ENCODE measurements at places on chromosomes 7 and 10. TPM values are rescaled to one million over a fixed set of nuclear protein-coding genes. Genes with fewer than 3 reads are reported as not detected.

DNA sequence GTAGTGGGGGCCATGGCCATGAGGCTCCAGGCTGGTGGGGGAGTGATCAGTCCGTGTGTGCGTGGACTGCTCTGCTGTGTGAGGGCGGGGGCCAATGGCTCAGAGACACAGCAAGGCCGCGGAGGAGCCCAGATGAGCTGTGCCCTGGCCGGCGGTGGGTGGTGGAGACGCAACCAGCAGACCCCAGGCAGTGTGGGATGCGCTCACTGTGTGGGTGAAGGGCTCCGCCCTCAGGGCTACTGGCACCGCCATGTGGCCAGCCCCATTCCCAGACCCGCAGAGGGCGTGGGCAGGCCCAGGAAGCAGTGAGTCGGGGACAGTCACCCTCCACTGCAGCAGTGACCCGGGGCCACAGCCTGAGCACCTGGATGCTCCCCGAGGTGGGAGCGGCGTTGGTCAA lies 9.1 kb downstream of the NKX6-2 start:
- no peak for DNase-seq

DNA sequence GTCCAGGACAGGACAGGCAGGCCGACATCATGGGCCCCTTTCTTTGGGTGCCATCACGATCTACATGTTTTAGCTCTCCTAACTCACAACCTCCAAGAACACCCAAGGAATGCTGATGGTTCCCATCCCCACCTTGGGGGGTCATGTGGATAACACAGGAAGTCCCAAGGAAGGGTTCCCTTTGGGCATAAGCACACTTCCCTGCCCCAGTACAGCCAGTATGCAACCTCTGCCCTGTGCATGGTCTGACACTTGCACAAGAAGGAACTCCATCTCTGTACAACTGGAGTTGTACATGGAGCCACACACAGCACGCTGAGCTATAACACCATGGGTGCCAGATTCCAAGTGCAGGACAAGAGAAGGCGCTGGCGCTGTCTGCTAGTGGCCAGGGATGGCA lies 11.0 kb downstream of the MAT1A start:
- no peak for DNase-seq

DNA sequence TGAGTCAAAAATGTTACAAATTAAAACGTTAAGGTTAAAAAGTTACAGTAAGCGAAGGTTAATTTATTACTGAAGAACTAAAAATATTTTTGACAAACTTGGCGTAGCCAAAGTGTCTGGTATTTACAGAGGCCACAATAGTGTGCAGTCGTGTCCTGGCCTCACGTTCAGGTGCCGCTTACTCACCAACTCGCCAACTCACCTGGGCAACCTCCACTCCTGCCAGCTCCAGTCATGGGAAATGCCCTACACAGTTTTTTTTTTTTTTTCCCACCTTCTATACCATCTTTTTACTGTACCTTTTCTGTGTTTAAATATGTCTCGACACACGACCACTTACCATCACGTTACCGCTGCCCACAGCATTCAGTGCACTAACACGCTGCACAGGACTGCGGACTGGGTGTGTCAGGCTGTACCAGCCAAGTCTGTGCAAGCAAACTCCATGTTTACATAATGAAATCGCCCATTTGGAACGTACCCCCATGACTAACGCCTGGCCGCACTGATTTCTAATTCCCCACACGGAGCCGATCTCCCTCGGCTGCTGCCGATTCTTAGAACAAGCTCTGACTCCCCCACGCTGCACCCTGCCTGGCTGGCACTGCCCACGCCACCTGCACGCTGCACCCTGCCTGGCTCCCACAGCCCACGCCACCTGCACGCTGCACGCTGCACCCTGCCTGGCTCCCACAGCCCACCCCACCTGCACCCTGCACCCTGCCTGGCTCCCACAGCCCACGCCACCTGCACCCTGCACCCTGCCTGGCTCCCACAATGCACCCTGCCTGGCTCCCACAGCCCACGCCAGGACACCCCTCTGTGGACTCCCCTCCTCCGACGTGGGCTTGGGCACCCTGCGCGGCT lies 203.1 kb downstream of the ZMYND11 start:
- no peak for DNase-seq

MPLKIP gene
- 25.7 TPM for total RNA-seq

DNA sequence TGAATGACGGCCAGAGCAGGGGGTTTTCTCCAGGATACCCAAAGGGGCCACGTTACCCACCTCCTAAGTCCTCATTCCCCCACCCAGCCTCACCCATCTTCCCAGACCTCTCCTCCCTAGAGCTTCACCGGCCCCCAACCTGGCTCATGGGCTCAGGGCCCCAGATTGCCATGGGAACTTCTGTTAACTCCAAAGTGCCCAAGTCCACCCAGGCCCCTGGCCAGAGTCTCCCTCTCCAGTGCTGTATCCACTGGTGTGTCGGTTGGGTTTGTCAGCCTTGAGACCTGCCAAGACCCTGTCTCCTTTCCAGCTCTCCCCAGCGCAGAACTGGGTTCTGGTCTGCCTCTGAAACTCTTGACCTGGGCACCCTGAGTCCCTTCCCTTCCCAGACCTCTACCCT lies 37.1 kb upstream of the ZMIZ2 start:
- no peak for DNase-seq

- no peak for DNase-seq
Measured at GRCh38 chr10:95277201-95277570, 13.6 kb downstream of the PDLIM1 start.

DNA sequence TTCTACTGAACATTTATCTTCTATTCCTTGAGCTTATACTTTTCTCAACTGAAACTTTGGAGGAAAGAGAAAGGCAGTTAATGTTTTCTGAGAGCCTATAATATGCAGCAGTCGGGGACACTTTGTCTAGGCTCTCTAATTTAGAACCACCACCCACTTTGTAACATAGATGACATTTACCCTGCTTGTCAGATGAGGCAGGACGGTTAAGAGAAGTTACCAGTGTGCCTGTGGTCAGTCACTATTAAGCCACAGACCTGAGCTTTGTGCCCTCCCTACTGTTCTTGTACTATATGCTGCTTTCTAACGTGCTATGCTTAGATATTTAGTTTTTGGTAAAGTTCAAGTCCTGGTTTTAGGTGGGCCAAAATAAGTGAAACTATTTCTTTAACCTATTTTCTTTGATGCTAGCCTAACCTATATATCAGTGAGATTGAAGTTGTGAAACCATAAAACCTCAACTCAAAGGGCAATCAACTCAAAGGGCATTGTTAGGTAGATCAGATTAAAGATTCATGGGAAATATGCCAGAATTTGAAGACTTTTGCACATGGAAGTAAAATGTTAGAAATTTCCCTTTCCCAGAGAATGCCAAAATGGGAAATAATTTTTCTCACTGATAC lies 156.5 kb upstream of the AGR3 start:
- DNase-seq, result no peak

DNA sequence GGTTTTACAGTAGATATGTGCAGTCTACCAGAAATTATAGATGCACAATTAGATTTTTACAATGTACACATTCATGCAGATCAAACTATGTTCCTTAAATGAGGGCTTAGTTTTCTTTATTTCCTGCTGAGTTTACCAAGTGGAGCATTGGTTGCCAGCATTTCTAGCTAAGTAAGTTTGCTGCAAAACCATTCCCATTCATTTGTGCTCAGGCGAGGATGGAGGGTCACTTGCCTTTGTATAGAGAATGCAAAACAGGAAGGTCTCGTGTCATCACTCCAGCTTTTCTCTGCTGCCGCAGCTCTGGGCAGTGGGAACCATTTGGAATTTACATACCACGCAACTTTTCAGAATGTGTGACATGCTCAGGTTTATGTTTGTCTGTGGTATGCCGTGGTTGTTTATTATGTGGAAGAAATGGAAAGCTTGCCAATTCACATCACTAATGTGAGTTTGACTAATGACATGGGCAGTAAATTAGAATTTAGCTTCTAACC lies 198.6 kb downstream of the TRIL start:
- no peak for DNase-seq

NXPH1 gene
- total RNA-seq, result not detected

GRCh38 chr7:158748335-158748734 lies 43.7 kb upstream of the NCAPG2 start:
- DNase-seq, result no peak

- DNase-seq, result no peak
Measured at GRCh38 chr7:87810130-87810529, 66.0 kb downstream of the SLC25A40 start.

DNA sequence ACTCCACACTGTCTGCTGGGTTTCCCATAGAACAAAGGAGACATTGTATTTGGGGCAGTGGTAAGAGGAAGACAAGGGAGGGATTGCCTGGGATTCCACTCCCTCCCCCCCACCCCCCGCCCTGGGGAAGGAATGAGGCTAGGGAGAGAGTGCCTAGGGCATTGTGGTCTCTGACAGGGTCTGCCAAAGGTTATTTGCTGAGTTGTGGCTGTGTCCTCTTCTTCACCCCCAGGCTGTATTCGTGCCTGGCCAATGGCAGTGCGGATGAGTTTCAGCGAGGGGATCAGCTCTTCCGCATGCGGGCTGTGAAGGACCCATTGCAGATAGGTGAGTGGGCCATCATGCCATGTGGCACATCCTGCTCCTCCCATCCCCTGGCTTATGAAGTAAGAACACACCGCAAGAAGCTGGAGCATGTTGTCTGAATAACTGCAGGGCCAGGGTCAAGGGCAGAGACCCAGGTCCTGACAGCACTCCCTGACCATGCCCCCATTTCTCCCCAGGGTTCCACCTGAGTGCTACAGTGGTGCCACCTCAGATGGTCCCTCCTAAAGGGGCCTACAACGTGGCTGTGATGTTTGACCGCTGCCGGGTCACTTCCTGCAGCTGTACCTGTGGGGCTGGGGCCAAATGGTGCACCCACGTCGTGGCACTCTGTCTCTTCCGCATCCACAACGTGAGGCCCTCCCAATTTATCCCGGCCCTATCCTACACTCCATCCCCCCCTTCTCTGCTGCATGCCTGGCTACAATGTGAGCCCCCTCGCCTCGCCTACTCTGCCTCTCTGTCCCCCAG lies 3.7 kb downstream of the ZSWIM8 start:
- DNase-seq, result peak; percentile 49

- DNase-seq, result no peak
Measured at GRCh38 chr10:19817231-19817933, 1.1 kb downstream of the PLXDC2 start.

DNA sequence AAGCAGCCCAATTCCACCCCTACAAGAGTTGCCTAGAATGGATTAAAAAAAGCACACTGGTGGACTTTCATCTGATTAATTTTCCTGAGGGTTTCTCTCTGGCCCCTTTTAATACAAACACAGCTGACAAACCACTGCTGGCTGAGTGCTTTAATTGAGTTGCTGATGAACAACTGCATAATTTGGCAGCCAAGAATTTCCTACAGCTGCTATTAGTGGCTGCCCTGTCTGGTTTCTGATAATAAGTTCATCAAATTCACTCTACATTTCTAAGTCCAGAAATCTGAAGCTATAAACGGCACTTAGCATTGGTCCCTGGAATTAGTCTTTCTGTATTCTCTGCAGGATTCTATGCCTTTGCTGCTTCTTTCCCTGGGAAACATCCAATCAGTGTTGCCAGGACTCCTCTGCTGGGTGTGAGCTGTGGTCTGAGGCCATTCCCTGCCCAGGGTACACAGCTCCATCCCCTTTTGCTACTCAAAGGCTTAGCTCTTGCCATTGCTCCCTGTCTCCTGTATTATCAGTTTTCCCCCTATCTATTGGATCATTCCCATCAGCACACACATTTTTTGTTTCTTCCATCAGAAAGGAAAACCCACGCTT lies 110.6 kb downstream of the LSM5 start:
- DNase-seq, result no peak

GRCh38 chr10:62631241-62631640 lies 173.3 kb upstream of the ADO start:
- no peak for DNase-seq

SPDYE2 gene
- total RNA-seq, result not detected

DNA sequence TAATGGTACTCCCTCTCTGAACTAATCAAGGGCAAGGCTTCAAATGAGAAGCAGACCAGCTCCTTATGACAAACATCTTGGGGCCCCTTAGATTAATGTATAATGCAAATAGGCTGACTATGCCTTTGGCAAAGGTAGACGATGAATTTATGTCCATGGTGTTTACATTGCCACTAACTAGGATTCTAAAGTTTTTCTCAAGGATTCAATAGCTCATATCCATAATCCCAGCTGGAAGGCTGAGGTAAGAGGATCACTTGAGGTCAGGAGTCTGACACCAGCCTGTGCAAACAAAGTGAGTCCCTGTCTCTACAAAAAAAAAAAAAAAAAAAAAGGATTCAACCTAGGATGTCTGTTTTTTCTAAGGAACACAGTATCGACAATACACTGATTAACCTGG lies 96.5 kb downstream of the ORC5 start:
- DNase-seq, result no peak

GRCh38 chr7:155699180-155699579 lies 54.7 kb downstream of the RBM33 start:
- DNase-seq, result no peak

CDK1 gene
- total RNA-seq, result 52.9 TPM

- no peak for DNase-seq
Measured at GRCh38 chr7:142508251-142508650, 241.0 kb upstream of the PRSS1 start.

OR6B1 gene
- not detected for total RNA-seq

GRCh38 chr7:86431761-86432160 lies 211.9 kb upstream of the GRM3 start:
- no peak for DNase-seq

NIPSNAP2 gene
- total RNA-seq, result 29.0 TPM

PILRA gene
- 6.8 TPM for total RNA-seq

GRCh38 chr10:117638200-117638599 lies 95.7 kb downstream of the EMX2 start:
- DNase-seq, result no peak

DNA sequence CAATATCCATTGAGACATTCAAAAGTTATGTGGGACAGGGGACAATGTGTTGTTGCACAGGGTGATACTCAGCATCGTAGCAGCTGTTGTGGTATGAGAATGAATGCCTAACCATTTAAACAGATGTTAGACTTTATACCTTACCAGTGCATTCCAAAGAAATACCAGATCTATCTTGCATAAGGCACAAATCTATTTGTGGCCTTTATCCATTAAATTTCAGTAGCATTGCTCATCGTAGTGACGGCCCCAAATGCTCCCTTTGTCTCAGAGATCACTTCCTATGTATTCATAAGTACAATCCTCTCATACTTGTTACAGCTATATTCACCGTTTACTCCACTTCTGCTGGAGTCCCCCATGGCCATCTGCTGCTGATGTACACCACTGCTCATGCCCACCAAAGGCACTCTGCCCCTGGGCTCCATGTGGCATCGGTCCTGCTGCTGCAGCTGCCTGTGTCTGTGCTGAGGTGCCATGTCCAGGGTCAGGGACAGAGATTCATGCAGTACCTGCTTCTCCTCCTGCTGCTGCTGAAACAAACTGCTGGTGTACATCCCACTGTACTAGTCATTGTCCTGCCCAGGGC lies 96.3 kb downstream of the CPED1 start:
- DNase-seq, result no peak

DNA sequence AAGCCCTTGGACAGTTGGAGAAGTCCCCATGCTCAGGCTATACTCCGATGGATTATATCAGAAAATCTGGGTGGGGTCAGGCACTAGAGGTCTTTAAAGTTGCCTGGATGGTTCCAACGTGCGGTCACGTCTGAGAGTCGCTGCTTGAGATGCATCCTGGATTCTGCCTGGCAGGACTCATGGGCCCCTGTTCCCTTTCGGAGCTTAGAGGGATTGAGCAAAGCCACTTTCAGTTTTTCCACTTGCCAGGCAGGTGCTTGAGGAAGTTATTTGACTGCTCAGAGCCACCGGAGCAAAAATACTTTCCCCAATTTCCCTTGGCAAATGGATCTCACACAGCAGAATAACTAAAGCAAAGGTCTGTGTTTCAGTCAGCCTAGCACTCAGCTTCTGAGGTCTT lies 129.1 kb downstream of the GALNT17 start:
- no peak for DNase-seq

GRCh38 chr7:48471196-48471595 lies 299.9 kb downstream of the ABCA13 start:
- no peak for DNase-seq

Measured in natural killer cell treated with Interleukin-12 subunit alpha and Interleukin-12 subunit beta and Interleukin-15 and Interleukin-18, amount 100 ng/mL, for 72 hours (primary cell).